ENCODE measurements at places on chromosomes 1 and 21.

DNA sequence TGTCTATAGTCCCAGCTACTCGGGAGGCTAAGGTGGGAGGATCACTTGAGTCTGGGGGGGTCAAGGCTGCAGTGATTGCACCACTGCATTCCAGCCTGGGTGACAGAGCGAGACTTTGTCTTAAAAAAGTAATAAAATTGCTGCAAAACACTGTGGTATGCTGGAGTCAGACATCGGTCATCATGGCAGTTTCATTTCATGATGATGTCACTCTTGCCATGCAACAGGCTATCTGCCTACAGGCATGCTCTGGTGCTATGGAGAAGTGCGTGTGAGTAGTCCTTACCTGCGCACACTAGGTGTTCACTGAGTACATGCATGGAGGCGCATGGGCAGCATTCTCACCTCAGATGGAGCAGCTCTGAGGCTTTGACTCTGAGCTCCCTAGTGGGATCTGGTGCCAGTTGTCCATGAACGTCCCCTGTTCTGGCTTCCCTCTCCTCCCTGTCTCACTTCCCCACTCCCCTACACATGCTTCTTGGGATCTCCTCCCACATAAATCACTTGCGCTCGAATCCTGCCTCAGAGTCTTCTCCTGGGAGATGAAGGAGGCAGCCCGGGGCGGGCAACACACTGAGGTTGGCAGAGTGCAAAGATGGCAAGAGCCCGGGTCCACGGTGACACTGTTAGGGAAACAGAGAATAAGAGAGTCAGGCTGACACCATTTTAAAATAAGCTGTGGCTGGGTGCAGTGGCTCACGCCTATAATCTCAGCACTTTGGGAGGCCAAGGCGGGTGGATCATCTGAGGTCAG, 10.4 kb upstream of the CELA3B start:
- DNase-seq = no peak

GRCh38 chr1:15218287-15219279, 28.4 kb upstream of the FHAD1 start:
- no peak for DNase-seq

DNA sequence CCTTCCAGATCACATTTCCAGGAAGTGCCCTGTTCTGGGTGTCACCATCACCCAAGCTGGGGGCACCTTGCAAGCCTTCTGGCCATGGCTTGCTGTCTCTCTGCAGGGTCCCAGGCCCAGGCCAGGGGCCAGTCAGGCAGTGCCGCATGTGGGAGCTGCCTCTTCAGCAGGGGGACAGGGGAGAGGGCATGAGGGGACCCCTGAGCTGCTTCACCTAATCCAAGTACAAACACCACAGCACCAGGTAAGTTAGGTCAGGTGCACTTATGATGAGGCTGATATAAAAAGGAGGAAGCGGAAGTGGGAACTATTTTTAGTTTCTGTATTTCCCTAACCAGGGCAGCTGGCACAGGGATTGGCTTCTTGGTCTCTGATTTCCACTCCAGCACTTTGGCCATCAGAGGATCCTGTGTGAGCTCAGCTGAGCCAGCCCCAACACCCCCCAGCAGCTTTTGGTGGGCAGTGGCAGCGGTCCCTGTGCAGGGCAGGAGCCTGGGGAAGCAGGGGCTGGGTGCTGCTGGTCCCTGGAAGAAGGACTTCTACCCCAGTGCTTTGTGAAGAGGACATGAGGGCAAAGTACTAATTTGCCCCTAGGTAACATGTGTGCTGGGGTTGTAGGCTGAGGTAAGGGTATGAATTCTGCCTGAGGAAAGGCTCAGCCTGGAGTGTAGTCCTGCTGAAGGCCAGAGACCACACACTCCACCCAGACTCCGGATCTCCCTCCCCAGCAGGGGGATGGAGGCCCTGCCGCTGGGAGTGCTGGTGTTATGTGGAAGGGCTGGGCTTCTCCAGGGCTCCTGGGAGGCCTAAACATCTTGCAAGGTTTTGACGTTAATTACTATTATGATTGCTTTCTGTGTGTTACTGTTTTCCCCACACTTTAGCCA, 3.3 kb upstream of the PCBP3 start:
- no peak for DNase-seq

- DNase-seq = no peak
Measured at GRCh38 chr1:160891474-160891873, 6.5 kb upstream of the ITLN1 start.

DNA sequence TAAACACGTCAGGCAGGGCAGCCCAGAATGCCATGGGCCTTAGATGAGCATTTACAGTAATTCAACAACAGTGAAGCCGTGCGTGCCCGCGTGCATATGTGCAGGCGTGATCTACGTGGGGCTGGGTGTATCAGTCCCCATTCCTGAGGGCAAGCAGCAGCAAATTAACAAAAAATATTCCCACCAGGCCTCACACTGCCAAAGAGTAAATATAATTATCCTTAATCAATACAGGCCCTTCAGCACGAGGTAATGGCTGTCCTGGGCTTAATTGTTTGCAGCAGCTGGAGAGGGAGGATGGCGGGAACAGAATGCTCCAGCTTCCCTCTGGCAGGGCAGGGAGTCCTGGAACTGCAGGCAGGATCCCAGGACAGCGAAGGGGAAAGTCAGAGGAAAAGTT, 91.8 kb downstream of the DDX20 start:
- DNase-seq = no peak

DNA sequence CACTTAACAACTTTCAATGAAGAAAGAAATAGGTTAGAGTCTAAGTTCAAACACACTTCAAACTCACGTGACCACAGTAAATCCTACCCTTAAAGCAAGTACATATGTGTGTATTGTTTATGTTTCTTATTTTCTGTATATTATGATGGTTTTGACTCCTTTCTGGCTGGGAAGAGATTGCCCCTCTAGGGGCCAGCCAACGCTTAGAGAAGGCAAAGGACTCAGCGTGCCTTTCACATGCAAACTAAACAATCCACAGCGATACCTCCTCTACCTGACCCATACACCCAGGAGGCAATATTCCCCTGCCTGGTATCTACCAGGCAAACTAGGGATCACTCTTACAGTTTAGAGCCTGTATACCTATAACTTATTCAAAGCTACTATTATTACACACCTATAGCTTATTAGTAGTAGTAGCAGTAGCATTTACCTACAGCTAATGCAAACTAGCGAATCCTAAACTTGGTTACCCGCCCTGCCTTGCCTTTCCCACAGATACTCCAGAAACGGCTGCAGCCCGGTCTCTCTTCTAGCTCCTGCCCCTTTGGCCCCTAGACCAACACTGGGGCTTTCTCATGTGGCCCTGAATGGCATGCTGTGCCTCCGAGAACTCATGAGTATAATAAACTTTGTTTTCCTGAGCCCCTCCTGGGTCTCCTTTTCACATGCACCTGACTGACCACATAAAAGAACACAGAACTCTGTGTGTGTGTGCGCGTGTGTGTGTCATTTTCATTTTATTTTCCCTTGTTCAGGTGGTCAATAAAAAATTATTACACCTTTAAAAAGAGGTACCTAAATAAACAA, 14.0 kb downstream of the NRIP1 start:
- no peak for DNase-seq

GRCh38 chr1:93874025-93874651, 4.9 kb downstream of the DNTTIP2 start:
- DNase-seq = no peak

DNA sequence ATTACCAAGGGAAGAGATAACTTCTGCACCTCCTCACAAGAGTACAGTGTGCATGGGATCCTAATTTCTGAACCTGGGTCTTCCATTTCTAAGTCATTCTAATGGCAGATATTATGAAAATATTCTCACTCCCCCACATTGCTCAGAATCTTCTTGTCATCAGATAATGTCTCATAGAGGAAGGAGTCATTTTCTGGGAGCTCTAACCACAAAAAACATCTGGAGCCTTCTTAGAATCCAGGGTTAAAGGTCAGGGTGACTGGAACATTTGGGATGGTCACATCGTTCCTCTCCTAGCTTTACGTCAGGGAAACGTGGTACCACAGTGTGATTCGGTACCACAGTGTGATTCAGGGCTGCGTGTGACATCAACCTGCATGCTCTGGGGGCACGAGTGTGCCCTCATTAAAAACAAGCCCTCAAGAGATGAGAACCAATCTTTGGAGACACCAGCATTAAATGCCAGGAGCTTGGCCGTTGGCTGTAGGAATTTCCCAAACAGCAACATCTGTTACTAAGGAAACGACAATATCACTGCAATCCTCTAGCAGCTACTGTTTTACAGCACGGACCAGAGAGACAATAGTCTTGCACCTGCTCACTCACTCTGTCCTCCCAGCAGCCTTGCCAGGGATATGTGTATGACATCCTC, 179.1 kb downstream of the PSMG1 start:
- DNase-seq = no peak

- peak; percentile 87 for DNase-seq
Measured at GRCh38 chr21:45292399-45293219, 4.9 kb upstream of the POFUT2 start.

- DNase-seq = no peak
Measured at GRCh38 chr1:82177192-82177591, 376.5 kb downstream of the ADGRL2 start.

GRCh38 chr1:161307230-161307768, 2.5 kb downstream of the MPZ start:
- peak; percentile 60 for DNase-seq

- no peak for DNase-seq
Measured at GRCh38 chr1:201678264-201679101, 139.6 kb downstream of the NAV1 start.

DNA sequence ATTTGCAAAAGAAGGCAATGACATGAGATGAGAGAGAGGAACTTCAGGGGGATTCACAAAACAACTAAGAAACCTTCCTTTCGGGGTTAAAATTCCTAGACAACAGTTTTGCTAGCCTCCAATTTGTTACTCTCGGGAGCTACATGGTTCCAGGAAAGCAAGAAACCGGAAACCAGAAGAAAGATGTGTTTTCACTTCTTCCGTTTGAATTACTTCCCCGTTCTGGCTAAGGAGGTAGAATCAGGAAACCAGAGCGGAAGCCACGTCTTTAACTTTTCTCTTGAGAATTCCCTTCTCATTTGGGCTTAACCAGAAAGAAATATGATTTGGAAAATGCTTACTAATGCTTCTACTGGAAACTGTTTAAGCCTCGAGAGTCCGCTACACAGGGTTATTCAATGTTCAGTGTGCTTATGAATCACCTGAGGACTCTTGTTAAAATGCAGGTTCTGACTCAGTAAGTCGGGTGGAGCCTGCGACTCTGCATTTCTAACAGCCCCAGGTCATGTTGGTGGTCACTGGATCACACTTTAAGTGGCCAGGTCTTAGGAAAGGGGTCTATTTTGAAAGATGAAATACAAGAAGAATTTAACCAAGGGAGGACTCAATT, 43.5 kb upstream of the MCOLN3 start:
- no peak for DNase-seq

DNA sequence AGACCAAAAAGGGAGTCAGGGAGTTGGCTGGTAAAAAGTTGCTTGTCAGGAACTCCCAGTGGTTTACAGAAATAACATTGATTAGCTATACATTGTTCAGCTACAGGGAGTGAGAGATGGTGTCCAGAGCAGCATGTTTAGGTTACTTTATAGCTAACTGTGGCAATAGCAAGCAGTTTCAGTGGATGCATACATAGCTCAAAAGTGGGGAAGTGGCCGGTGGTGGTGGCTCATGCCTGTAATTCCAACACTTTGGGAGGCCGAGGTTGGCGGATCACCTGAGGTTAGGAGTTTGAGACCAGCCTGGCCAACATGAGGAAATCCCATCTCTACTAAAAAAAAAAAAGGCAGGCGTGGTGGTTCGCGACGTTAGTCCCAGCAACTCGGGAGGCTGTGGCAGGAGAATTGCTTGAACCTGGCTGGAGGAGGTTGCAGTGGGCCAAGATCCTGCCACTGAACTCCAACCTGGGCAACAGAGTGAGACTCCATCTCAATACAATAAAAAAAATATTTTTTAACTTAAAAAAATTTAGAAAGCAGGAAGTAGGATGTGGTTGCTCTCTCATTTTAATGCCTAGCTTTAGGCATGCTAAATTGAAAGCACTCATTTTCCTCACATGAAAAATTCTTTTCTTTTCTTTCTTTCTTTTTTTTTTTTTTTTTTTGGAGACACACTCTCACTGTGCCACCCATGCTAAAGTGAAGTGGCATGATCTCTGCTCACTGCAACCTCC, 109.7 kb downstream of the PPIAL4G start:
- DNase-seq = no peak

DNA sequence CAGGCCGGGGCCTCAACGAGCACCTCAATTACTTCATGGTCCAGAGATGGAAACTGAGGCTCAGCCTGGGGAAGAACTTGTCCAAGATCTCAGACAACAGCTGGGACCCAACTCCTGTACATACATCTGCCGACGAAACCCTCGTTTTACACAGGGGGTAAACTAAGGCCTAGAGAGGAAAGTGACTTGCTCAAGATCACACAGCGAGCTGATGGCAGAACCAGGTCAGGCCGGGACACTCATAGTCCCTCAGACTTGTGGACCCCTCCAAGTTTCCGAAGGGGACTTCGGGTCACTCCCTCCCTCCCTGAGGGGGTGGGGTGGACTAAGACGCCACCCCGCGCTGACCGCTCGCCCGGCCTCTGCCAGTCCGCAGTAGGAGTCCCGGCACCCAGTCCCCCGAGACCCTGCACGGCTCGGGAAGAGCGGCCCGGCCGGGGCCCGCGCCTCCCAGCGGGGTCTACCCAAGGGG, 430 bp downstream of the WASF2 start:
- DNase-seq = no peak

DNA sequence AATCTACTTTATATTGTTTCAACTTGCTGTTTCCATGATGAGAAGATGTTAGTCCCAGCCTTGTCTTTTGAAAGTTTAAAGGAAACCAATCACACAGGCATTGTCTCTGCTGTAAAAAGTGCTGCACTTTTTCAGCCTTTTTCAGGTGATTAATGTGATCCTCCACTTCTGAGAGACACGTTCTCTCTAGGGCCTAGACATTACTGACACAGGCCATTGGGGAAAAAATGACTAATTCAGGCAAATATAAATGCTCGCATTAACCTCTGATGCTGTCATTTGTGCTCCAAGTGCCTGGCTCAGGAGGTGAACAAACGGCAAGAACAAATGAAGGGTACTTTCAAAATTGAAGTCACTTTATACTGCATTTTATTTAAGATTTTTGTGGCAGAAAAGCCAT, 32.4 kb upstream of the RGS7 start:
- DNase-seq = no peak

DNA sequence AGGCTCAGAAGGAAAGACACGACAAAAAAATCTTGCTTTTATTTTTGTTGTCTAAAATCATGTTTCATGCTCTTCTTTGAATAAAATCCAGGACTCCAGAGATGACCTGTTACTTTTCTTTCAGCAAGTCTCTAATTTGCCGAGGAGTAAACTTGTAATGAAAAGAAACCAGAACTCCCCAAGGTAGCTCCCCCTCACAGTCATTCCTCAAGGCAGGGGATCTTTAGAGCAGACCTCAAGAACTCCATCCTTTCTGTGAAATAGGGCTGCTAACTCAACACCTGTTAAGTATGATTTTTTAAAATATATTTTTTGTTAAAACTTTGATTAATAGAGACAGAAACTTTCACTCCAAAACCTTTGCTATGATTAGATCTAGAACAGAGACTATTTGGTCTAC, 82.7 kb upstream of the ABCD3 start:
- DNase-seq = no peak
